ENCODE measurements at places on chromosomes 11 and 22.

- DNase-seq: no peak
Observed at GRCh38 chr22:27601195-27601594, 200.4 kb downstream of the MN1 start.

DNA sequence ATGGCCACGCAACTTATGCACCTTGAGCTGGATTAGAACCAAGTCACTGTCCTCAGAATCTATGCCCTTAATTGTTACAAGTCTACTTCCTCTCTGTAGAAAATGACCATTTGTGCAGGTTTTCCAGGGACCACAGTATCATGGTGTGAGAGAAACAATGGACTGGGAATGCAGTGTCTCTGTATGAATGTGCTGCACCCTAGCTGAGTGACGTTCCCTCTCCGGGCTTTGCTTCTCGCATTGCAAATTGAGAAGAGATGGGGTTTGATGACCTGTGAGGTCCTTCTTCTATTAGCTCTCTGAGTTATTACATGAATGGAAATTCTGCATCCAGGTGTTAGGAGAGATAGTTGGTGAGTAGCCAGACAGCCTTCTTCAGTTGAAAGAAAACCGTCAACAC, 1052.3 kb downstream of the NTM start:
- no peak for DNase-seq

DNA sequence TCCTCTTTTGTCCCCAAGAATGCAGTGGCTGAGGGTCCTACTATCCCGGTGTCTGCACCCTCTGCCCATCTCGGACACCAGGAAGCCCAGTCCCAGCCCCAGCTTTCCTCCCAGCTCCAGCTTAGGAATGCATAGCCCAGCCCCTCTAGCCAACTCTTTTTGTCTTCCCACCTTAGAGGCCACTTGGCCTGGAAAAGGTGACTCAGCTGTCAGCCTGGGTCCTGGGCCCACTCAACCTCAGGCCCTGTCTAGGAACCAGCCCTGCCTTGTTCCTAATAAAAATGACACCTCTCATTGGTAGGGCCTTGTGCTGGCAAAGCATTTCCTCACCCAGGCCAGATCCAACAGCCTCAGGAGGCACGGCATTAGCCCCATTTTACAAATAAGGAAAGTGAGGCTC, 28.2 kb downstream of the PDE2A start:
- no peak for DNase-seq

DNA sequence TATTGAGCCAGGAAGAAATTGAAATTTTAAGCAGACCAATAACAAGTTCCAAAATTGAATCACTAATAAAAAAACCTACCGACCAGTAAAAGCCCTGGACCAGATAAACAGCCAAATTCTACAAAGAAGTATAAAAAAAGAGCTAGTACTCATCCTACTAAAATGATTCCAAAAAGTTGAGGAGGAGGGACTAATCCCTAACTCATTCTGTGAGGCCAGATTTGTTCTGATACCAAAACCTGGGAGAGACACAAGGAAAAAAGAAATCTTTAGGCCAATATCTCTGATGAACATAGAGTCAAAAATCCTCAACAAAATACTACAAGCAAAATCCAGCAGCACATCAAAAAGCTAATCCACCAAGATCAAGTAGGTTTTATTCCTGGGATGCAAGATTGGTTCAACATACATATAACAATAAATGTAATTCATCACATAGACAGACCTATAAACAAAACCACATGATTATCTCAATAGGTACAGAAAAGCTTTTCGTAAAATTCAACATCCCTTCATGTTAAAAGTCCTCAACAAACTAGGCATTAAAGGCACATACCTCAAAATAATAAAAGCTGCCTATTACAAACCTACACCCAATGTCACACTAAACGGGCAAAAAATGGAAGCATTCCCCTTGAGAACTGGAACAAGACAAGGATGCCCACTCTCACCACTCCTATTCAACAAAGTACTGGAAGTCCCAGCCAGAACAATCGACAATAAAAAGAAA, 13.1 kb downstream of the OR52A5 start:
- no peak for DNase-seq

DNA sequence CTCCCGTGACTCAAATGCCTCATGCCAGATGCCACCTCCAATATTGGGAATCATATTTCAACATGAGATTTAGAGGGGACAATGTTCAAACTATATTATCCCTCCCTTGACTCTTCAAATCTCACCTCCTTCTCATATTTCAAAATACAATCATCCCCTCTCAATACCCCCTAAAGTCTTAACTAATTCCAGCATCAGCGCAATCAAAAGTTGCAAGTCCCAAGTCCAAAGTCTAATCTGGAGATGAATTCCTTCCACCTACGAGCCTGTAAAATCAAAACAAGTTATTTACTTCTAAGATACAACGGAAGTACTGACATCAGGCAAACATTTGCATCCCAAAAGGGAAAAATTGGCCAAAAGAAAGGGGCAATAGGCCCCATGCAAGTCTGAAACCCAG, 67.2 kb upstream of the SC5D start:
- DNase-seq: no peak
